GM12878 (cell line): ENCODE measurements at places on chromosomes 11 and 22. TPM values are rescaled to one million over a fixed set of nuclear protein-coding genes. Genes with fewer than 3 reads are reported as not detected.

DNA sequence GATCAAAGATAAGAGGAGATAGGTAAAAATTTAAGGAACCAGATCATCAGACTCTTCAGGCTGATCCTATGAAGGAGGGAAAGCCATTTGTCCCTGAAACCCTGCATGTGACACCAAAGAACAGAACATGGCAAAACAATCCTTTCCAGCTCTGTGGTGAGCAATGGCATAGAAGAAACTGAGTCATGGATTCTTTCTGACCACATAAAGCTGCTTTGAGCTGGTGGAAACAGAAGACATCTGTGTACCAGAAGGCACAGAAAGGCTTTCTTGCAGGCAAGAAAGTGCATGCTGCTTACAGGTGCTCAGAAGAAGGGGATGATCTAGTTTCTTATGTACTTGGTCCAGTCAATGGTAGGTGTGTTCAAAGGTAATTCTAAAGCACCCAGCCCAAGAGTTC is 45.0 kb upstream of the APOA1 start:
- H3K27me3 ChIP-seq, result no peaks in the 10 kb centered on the region
- DNase-seq, result no peak
- no peaks in the 10 kb centered on the region for H3K4me1 ChIP-seq
- no peak overlapping the region for H3K4me3 ChIP-seq
- no peaks in the 10 kb centered on the region for H3K36me3 ChIP-seq

DNA sequence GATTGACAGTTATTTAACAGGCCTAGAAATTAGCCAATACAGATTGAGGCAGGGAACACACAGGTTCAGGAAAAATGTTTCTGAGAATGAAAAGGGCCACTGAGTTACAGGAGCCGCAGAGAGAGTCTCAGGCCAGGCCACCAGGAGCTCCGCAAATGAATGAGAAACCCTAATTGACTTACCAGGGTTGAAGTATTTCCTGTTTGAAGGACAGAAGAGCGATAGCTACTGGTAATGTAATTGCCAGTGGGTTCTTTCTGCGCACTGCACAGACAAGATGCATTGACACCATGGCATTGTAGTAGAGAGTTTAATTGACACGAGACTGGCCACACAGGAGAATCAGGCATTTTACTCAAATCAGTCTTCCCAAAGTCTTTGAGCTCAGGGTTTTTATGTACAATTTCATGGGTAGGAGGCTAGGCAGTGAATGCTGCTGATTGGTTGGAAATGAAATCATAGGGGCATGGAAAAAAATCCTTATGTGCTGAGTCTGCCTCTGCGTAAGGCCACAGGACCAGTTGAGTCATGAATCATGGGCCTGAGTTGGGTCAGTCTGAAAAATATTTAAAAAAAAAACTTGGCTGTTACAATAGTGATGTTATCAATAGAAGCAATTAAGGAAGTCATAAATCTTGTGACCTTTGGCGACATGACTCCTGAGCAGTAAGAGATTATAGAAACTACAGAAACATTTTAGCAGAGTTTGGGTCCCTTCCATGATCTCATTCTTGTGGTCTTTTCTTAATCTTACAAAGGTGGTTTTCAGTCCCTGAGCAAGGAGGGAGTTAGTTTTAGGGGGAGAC is 203.8 kb downstream of the CASP12 start:
- DNase-seq, result no peak
- no peak overlapping the region for H3K27ac ChIP-seq
- H3K27me3 ChIP-seq, result no peaks in the 10 kb centered on the region

DNA sequence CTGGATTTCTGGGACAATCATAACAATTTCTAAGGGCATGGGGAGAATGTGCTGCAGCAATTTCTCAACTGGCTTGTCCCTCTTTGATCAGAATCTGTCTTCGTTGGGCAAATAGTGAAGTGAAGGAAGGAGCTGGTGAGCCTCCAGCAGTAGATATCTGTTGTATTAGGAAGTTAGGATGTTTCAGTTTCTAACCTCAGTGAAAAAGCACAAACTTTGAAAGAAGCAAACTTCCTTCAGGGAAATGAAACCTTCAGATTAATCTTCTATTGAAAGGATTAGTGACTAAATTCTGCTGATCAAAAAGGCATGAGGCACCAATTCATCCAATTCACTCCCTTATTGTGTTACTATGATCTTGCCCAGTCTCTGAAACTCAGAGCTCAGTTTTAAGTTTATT is 24.3 kb downstream of the LMO2 start:
- H3K27me3 ChIP-seq, result peaks cover 4% of the 10 kb centered on the region
- peaks cover 4% of the 10 kb centered on the region for H3K4me1 ChIP-seq
- H3K27ac ChIP-seq, result no peak overlapping the region
- 0 out of 2 replicates have a peak overlapping the region, but pooled peaks have one; percentile 72 for H3K4me3 ChIP-seq

DNA sequence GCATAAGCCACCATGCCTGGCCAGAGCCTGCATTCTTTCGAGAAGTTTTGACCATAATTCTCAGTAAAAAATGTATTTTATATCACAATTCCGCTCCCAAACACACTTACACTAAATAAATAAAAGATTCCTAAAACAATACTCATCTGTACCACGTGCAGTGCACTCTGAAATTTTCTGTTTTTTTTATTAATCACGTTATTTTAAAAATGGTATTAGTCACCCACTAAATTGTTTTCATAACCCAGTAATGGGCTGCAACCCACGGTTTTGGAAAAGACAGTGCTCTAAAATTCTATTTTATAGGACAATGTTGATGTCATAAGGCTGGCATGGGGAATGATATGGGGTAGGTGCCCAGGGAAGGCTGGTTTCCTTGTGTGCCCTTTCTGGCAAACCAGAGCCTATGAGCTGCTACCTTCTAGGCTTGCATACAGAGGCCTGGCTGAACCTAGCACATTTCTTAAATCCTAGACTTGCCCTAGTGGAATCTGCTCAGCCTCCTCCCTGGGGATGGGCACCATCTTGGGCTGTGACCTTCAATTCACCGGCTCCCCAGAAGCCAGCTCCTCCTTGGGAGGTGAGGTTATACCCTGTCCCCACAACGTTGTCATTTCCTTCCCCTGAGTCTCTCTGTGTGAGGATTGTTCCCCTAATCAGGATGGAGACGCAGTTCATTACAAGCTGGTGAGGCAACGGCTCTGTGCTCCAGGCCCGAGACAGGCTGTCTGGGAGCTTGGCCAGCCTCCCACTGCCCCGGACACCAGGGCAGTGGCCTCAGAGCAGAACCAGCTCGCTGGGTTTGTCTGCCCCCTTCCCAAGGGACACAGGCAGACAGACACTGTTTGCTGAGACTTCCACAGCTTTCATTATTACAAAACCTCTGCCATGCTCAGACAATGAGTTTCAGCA is 116.5 kb upstream of the NAV2 start:
- no peaks in the 10 kb centered on the region; the same call in 1 of the 2 replicates for H3K27me3 ChIP-seq
- no peak overlapping the region for H3K4me3 ChIP-seq
- no peaks in the 10 kb centered on the region for H3K4me1 ChIP-seq

DNA sequence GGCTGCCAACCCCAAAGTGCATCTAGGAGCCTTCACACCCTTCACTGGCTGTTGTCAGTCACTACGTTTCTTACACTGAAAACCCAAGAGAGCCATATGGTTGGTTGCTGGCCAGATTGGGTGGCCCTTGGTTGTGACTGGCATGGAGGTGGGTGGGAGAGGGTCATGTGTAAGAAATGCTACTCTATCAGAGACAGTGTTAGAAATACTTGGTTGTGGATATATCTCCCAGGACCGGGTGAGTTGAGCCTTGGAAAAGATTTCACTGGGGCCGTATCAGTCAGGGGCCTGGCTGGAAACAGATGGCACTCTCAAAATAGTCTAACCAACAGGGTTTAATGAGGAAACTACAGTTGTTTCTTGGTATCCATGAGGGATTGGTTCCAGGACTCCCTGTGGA is 15.2 kb downstream of the ENDOD1 start:
- no peak for DNase-seq
- no peak overlapping the region for H3K4me3 ChIP-seq
- H3K36me3 ChIP-seq, result no peaks in the 10 kb centered on the region
- no peaks in the 10 kb centered on the region for H3K27me3 ChIP-seq
- H3K4me1 ChIP-seq, result no peaks in the 10 kb centered on the region

DNA sequence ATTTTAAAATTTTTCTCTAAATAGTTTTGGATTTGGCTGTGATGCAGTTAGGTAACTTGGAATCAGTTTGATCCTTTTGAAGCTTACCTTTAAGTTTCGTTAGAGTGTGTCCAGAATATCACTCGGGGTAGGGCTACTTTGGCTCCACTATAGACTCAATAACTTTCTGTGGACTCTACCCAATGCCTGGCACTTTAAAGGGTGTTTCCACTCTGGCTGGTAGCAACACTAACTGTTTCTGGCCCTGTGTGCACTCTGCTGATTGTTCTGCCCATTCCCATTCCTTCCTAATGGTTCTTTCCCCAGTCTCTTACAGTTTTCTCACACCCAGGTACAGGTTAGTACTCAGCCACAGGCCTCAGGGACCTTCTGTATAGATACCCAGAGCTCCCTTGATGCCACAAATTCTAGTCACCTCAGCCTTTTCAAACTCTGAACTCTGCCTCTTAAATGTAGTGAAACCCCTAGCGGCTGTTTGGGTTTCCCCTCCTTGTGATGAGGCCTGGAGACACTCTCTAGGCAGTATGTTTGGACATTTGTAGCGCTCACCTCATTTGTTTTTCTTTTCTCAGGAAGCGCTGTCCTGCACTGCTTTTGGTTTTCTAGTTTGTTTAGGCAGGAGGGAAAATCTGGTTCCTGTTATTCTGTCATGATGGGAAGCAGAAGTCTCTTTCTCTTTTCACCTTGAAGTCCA is 16.8 kb downstream of the CUL5 start:
- no peaks in the 10 kb centered on the region for H3K36me3 ChIP-seq
- peak; percentile 53 for DNase-seq
- no peaks in the 10 kb centered on the region for H3K27me3 ChIP-seq
- H3K4me3 ChIP-seq, result peak overlapping the region; percentile 6; the same call in 1 of the 2 replicates

Gene MS4A7
- total RNA-seq, result 2.3 and 3.3 TPM in 2 replicates

Gene SHISA8
- 8.6 and 10.1 TPM in 2 replicates for total RNA-seq

Gene C11orf52
- total RNA-seq, result not detected in 2 replicates

Gene SLC29A2
- 4.7 and 6.0 TPM in 2 replicates for total RNA-seq

Gene CRYBB3
- total RNA-seq, result not detected in 2 replicates
